ENCODE measurements at places on chromosomes 1 and 21.

GRCh38 chr21:21436012-21436534 lies 437.9 kb downstream of the NCAM2 start:
- no peak for DNase-seq

DNA sequence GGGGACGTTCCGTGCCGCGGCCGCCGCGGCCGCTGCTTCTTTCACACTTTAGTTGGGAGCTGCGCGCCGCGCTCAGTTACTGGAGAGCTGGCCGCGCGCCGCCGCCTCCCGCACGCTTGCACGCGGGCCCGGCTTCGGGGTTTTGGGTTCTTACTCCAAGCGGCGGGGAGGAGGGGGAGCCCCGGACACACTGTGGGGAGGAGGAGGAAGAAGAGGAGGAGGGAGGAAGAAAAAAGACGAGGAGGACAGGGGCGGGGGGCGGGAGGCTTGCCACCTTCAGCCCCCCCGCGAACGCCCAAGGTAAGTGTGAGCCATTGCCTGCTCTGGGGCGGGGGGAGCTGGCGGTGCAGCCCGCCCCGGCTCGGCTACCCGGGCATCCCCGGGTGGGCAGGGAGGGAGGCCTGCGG lies 243 bp downstream of the C1orf21 start:
- no peak for DNase-seq

DNA sequence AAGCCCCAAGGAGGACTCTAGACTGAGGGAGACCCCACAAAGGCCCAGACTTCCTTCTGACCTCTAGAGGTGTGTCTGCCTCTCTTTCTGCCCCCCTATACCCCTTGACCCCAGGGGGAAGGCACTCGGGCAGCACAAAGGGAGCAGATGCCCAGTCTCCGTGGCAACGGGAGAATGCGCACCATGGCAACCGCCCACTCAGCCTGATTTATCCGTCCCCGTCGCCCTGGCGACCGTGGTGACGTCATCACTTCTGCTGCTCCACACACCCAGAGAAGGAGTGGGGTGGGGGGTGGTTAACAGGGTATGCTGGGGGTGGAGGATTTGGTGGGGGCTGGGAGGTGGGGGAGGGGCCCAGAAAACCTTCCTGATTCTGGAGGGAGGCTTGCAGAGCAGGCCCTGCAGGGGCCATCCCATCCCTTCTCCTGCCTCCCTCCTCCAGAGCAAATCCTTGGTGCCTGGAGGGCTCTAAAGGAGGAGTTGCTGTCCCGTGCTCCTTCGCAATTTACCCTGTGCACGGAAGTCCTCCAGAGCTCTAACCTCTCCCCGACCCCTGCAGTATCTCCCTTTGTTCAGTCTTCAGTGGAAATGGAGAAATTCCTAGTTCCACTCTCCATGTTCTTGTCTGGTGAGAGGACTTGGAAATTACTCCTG lies 6.3 kb downstream of the CELF3 start:
- peak; percentile 85 for DNase-seq

DNA sequence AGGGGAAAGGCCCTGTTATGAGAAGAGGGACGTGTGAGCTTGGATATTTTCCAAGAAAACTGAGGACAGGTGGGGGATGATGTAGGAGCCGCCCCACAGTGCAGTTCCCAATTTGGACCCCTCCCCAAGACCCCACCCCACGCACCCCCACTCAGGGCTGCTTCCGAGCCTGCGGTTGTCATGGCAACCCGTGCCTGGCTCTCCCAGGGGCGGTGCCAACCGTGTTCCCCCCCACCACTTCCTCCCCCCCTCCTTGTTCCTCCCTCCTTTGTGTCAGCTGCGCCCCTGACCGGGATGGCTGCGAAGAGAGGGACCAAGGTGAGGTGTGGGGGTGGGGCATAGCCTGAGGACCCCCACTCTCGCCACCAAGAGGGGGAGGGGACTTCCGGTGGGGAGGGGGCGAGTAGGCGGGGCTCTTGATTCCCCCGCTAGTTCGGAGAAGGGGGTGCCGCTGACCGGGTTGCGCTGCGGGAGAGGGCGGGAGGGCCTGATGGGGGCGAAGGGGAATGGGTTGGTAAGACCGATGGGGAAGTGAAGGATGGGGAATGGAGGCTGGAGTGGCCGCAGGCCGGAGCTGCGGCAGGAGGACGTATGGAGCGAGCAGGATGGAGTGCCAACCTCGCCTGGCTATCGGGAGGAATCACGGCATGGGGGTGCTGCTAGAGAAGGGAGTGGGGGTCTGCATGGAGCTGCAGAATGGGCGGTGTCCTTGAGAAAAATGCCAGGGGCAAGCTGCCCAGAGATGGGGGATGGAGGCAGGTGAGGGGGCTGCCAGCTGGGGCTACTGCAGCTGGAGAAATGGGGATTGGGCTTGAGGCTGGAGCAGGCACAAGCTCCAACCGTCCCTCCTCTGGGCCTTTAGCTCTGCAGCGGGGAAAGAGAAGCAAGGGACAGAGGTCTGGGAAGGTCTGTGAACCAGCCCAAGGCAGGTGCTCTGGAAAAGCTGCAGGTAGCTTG lies 953 bp downstream of the TRIM46 start:
- peak; percentile 75 for DNase-seq

GRCh38 chr1:230992100-230992774 lies 13.3 kb downstream of the ARV1 start:
- DNase-seq: peak; percentile 60

GRCh38 chr1:25723250-25723880 lies 76.6 kb upstream of the SELENON start:
- DNase-seq: no peak

- no peak for DNase-seq
These were observed 32.7 kb downstream of the FHAD1 start for GRCh38 chr1:15279576-15280230.

GRCh38 chr1:210830034-210831028 lies 303.6 kb downstream of the KCNH1 start:
- DNase-seq: no peak

GRCh38 chr1:89310505-89310904 lies 37.8 kb upstream of the GBP5 start:
- DNase-seq: no peak

DNA sequence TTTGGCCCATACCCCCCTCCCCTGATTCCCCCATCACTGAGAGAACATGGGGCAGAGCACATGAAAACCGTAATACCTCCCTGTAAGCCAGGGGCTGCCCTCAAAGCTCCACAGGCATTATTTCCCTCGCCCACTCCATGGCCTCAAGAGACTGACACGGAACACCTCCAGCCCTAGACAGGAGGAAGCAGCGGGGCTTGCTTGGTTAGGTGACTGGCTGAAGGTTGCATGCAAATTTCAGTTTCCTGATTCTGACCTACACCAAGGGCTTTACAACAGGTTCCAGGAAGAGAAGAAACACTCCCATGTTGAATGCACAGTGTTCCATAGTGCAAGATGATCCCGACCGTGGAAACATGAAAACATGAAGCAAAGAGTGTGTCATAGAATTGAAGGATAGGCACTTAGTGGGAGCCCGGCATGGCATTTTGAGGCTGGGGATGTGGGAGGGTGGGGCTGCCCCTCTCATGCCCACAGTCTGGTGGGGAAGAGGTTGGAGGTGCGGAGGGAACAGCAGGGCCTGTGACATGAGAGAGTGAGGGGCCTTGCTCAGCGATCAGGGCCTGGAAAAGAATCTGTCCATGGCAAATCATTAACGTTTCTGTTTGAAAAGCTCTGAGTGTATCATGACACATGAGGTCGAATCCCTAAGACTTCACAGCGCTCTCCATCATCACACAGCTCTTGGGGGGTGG lies 33.5 kb downstream of the GPR137B start:
- DNase-seq: no peak

DNA sequence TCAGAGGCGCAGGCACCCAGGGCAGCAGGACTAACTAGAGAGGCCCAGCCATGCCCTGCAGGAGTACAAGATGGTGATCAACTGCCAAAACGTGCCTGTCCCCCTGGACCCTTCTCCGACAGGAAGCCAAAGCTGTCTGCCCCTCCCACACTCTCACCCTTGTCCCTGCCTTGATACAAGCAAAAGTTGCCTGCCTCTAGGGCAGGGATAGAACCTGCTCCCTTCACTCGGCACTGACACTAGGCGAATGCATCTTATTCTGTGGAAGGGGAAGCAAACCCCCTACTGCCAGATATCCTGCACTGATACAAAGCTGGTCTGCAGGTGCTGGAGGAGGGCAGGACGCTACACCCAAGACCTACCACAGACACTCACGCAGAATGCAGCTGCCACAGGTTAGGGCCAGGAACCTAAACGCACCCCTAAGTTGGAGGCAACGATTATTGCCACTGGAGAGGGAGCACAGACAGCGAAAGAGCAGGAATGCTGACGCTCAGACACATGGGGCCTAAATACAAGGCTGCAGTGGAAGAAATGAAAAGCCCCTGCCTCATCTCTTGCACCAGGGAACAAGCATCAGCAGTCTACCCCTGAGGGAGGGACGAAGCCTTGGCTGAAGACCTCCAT lies 3.7 kb downstream of the TARBP1 start:
- DNase-seq: no peak

DNA sequence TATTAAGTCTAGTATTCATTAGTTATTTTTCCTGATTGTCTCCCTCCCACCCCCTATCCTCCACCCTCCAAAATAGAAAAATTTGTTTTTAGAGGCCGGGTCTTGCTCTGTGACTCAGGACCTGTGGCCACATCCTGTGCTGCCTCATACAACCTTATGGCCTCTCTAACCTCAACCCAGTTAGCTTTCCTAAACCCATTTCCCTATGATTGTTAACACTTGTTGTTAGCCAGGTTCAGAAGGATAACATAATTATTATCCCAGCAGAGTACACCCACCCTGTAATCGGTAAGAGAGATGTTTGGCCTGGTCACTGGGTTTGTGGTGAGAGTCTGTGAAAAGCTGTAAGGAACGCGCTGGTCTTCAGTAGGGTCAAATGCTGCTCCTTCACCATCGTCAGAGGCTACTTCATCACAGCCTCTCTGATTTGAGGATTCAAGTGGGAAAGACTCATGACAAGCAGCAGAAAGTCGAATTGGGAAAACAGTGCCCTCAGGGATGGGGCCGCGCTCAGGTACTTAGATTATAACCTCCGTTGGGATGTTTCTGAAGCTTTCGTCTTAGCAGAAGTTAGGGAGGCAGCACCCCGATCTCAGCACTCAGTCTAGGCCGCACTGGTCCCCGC lies 35.9 kb upstream of the HMGN1 start:
- no peak for DNase-seq

DNA sequence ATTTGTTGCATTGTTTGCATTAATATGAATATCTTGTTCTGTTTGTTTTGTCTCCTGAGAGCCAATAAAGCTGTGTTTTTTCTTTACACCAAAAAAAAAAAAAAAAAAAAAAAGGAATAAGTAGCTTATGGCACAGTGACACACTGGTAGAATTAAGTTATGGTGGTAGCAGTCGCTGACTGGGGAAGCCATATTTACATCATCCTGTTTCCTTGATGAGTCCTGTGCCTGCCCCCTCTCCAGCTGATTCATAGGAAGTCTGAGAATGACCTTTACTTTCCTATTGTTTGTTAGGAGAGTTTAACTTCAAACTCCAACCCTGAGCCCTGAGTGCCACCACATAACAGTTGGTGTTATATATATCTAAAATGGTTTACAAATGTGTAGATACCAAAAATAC lies 62.2 kb downstream of the OBSCN start:
- no peak for DNase-seq

DNA sequence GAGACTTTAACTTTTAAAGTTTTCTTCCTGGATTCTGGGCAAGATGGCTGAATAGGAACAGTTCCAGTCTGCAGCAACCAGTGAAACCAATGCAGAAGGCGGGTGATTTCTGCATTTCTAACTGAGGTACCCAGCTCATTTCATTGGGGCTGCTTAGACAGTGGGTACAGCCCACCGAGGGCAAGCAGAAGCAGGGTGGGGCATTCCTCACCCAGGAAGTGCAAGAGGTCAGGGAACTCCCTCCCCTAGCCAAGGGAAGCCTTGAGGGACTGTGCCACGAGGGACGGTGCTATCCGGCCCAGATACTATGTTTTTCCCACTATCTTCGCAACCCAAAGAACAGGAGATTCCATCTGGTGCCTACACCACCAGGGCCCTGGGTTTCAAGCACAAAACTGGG lies 121.0 kb downstream of the VAV3 start:
- DNase-seq: no peak

- no peak for DNase-seq
These were observed 71.2 kb upstream of the ECE1 start for GRCh38 chr1:21361506-21361905.

DNA sequence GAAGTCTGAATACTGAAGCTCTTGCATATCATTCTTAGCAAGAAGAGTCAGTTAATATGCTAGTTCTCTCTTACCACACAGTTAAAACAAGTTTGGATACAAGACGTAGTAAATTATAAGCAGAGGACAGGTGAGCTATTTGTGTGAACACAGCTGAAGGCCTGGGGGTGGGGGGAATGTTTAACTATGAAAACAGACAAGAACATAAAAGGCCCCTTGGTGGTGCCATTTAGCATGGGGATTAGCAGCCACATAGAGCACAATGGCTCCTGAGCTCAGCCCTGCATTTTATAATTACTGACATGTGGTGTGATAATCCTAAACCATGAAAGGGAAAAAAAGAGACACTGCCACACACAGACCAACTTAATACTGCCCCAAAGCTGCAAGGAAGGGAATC lies 94.8 kb downstream of the TGFBR3 start:
- peak; percentile 71 for DNase-seq

DNA sequence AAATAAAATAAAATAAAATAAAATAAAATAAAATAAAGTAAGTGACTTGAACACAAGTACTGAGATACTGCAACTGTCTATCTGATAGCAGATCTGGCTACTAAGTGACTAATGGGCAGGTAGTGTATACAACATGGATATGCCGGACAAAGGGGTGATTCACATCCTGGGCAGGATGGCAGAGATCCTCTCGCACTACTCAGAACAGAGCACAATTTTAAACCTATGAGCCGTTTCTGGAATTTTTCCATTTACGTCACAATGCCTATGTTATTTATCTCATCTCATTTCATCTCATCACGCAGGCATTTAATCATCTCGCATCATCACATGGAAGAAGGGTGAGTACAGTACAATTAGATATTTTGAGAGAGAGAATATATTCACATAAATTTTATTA lies 233.3 kb upstream of the COA6 start:
- DNase-seq: no peak

DNA sequence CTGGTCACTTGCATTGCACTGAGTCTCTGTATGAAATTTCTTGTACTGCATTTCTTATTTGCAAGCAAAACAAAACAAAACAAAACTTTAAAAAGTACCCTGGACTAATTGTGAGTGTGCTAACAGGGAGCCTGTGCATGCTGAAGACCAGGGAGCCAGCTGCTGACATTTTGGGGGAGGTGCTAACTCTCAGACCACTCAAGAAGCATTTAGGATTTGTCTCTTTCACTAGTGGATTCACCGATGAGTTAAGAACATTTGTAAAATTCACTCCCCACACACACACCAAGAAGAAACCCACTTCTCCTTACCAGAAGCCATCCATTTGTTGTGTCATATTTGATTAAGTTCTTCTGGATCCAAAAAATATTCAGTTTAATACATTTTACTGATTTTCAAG lies 95.7 kb upstream of the C1orf105 start:
- no peak for DNase-seq

All from NCI-H748 treated with DMSO at 0.1 percent for 48 hours (cell line).